Endodermal cell (in vitro differentiated cells): ENCODE measurements at places on chromosomes 6 and 20. TPM values are rescaled to one million over a fixed set of nuclear protein-coding genes. Genes with fewer than 3 reads are reported as not detected.
A peak's percentile ranks its signal among the peaks of the same experiment; 100 is the strongest.

GRCh38 chr6:100657678-100658330 lies 193.1 kb upstream of the SIM1 start:
- H3K27ac ChIP-seq, result no peak overlapping the region
- no peak for DNase-seq
- H3K4me3 ChIP-seq, result no peak overlapping the region
- H3K36me3 ChIP-seq, result peaks cover 12% of the 10 kb centered on the region
- no peaks in the 10 kb centered on the region for H3K4me1 ChIP-seq

DNA sequence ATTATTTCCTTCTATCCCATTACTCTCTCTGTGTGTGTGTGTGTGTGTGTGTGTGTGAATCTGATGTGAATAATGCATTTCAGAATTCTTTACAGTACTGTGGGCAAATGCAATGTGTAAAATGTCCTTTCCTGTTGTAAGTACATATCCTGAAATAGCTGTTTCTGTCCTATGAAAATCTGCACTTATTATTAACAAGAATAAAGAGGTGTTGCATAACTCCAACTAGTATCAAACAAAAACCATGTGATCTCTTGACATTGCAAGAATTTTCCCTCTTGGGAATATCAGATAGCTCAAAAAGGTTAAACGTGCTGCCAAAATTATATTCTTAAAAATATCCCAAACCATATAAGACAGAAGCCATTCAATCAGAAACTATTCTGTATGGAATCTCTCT lies 52.0 kb downstream of the LGSN start:
- no peak overlapping the region for H3K4me3 ChIP-seq
- no peaks in the 10 kb centered on the region for H3K36me3 ChIP-seq
- peaks cover 5% of the 10 kb centered on the region for H3K4me1 ChIP-seq
- H3K27me3 ChIP-seq, result no peaks in the 10 kb centered on the region

- H3K4me1 ChIP-seq, result peaks cover 2% of the 10 kb centered on the region
- H3K36me3 ChIP-seq, result no peaks in the 10 kb centered on the region
- peaks cover 27% of the 10 kb centered on the region for H3K27me3 ChIP-seq
- H3K27ac ChIP-seq, result peak overlapping the region; percentile 77
Measured at GRCh38 chr20:61271312-61272231, 19.5 kb downstream of the CDH4 start.

The PPIL1 gene
- total RNA-seq, result 20.1 to 37.0 TPM (median 36.7 TPM) in 3 replicates
